ENCODE measurements at places on chromosomes 5 and 9.

GRCh38 chr5:111756581-111757354, at the start of gene NREP:
Gene NREP, minus strand, starts transcription at chr5:111757194. Its CDS starts 1,422 bp downstream, at chr5:111755772.
- no peak for DNase-seq

DNA sequence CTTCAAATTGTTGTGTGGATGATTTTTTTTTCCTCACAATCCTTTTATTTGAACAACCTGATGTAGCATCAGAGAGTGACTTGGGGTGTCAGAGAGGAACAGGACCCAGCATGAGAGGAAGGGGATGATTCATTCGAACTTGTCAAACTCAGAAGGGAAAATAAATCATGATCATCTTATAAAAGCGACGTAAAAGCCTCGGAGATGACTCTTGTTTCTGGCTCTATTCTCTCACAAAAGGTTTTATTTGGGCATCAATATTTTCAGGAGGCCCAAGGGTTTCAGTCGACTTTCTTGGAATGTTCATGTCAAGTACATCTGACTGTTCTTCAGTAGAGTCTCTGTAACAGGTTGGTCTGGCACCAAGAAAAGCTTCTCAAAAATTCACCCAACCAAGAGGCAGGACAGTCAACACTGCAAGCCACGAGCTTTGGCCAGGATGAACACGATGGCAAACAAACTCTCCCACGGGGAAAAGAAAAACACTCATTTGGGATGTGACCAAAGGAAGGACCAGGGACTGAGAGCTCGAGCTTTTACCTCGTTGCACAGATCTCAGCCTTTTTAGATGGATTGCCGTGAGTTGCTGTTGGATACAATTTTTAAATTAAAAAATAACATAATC, 55.1 kb downstream of the ANKH start:
- no peak for DNase-seq

- no peak for DNase-seq
Measured at GRCh38 chr5:79077680-79078365, 8.3 kb downstream of the BHMT2 start.

GRCh38 chr9:15697446-15697851, 144.6 kb downstream of the CCDC171 start:
- peak; percentile 34 for DNase-seq

- no peak for DNase-seq
Measured at GRCh38 chr5:179331591-179332375, 13.5 kb downstream of the ADAMTS2 start.

DNA sequence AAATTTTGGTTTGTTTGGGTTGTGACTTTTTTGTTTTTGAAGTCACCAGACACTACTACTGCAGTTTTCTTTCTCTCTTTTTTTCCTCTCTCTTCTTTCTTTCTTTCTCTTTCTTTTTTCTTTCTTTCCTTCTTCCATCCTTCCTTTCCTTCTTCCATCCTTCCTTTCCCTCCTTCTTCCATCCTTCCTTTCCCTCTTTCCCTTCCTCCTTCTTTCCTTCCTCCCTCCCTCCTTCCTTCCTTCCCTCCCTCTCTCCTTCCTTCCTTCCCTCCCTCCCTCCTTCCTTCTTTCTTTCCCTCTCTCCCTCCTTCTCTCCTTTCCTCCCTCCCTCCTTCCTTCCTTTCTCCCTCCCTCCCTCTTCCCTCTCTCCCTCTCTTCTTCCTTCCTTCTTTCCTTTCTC, 230.3 kb upstream of the TYRP1 start:
- DNase-seq, result no peak

DNA sequence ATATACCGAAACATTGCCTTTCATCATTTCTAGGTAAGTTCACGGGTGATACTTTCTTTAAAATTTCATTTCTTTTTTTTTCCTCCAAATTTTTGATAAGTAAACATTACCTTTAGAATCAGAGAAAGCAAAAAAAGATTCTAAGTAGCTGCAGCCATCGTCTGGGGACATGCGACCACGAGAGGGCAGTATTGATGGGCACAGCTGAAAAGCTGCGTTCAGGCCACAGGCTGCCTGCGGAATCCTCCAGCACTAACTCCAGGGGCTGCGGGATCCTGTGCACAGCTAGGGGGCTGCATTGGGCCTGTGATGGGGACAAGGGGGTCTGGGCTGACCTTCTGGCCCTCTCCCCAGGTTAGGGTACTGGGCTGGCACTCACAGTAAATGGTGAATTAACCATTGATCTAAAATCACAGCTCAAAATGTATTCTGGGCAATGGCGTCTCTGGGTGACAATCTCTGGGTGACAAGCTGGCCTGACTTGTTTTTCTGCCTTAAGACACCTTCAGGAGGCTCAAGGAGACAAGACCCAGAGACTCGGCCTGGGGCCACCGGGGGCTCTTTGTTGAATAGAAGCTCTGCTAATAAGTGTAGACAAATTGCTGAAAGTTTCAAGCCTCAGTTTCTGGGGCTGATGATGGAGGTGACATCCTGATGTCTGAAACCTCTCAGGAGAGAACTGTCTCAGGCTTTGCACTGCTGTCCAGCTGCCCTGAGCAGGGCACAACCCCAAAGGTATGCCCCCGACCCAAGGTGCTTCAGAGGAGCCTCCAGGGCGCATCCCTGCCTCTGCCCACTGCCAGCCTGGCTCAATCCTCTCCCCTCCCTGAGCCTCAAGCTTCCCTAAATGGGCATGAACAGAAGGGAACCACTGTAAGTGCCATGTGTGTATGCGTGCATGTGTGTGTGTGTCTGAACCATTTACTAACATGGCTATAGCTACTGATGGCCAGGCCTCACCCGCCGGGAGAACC, 44.3 kb upstream of the SARDH start:
- no peak for DNase-seq

GRCh38 chr5:174559141-174559540, 165.2 kb upstream of the MSX2 start:
- DNase-seq, result no peak

DNA sequence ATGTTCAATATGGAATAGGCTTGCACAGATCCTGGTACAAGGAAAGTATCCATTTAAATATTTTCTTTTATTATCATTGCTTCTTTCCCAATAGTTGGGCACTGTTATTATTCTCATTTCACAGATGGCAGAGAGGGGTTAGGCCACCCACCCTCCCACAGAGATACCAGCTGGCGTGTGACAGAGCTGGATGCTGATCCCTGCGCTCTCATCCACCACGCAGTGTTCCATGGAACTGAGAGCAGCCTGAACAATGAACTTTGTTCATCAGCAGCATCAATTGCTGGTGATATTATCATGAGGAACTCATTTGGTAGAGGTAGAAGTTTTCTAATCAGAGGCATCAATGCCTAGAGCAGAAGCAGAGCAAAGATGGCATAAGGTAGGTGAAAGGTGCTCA, 227.9 kb downstream of the ESM1 start:
- no peak for DNase-seq

DNA sequence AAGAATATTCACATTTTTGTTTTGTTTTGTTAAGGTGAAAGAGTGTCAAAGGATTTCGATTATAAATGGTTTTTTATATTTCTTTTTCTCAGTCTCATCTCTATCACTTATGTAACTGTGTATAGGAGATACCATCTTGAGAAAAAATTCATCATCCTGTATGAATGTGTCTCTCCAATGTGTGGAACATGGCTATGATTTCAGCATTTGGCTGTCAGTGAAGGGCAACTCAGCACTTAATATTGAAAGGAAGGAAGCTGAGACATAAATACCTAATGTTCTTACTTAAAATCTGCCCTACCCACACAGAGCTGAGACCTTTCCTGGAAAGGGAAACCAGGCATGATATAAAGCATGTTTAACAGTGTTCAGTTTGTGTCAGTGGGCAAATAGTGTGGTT, 474.2 kb upstream of the RIOK2 start:
- DNase-seq, result no peak

- no peak for DNase-seq
Measured at GRCh38 chr9:77325058-77325457, 147.7 kb downstream of the VPS13A start.

- peak; percentile 38 for DNase-seq
Measured at GRCh38 chr5:109454731-109455505, 45.1 kb upstream of the PJA2 start.

- no peak for DNase-seq
Measured at GRCh38 chr9:6945816-6946215, 188.0 kb downstream of the KDM4C start.

- DNase-seq, result no peak
Measured at GRCh38 chr5:110371011-110371724, 355.3 kb downstream of the TMEM232 start.

GRCh38 chr9:104280178-104280560, 186.1 kb downstream of the SMC2 start:
- DNase-seq, result peak; percentile 18

GRCh38 chr9:75147638-75148037, 59.3 kb downstream of the OSTF1 start:
- DNase-seq, result no peak

GRCh38 chr9:114674076-114674797, 7.8 kb downstream of the TEX48 start:
- DNase-seq, result no peak

DNA sequence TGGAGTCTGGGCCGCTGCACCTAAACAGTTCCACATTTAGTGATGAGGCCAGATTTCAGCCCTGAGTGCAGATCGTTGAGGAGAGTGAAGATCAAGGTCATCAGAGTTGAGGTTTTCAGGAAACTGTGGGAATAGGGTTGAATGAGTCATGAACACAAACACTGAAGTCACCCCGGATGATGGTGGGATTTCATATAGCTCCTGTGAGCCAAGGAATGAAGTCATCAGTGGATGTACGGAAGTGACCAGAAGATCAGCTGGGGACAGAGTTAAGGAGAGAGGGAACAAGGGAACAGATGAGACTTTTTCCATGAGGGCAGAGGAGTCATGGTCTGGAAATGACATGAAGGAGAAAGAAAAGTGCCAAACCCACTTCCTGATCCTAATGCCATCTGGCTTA, 36.5 kb downstream of the PALM2AKAP2 start:
- DNase-seq, result peak; percentile 99

Measured in non-pigmented ciliary epithelial cell (primary cell).